ENCODE measurements at places on chromosomes 7 and 10.

DNA sequence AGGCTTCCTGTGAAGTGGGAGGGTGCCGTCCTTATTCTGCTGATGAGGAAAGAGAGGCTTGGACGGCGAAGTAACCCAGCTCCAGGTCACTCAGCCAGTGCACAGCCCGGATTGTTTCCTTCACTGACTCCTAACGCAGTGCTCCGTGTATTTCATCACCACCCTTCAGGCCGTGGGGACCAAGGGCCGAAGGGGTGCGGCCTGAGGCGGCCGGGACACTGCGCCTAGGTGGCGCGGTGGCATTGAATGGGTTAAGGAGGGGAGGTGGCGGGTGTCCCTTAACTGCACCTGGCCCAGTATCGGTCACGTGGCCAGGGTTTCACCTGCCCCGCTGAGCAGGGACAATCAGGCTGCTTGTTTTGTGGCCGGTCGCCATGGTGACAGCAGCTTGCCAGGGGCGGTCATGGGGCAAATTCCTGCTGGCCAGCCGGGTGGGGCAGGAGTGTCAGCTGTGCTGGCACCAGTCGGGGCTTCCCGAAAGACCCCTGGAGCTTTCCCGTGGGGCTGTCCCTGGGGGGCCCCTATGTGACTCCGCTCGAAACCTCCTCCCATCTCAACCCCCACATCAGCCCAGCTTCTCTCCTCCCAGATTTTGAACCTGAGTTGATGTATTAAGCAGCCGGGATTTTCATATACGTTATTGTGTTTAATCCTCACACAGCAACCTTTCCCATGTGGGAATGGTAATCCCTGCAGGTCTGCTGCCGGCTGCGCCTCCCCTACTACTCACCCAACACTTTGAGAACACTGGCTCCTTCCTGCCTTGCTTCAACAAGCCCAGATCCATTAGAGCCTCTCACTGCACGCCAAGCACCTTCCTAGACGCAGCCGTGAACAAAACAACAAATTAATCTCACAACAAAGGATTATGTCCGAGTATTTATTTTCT lies 4.4 kb upstream of the ABHD11 start:
- no peak for DNase-seq

DNA sequence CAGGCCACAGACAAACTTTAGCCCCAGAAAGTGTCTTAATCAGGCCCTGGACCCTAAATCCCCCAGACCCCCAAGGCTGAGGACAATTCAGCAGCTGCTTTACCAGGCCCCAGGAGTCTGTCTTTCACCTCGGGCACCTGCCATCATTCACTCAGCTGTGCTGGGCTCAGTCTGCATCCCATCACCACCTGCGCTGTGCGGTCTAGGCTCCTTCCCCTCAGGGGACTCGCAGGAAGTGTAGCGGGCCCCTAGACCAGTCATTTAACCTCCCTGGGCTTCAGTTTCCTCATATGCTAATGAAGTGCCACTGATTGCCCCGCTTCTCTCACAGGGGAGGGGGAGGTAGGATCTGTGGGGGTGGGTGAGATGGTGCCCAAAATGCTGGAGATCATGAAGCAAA lies 76.4 kb upstream of the ZMIZ1 start:
- DNase-seq: peak; percentile 11

GRCh38 chr10:21173802-21174714 lies 276.9 kb upstream of the NEBL start:
- DNase-seq: no peak

GRCh38 chr10:48804740-48805182 lies 120.1 kb downstream of the WDFY4 start:
- DNase-seq: no peak

DNA sequence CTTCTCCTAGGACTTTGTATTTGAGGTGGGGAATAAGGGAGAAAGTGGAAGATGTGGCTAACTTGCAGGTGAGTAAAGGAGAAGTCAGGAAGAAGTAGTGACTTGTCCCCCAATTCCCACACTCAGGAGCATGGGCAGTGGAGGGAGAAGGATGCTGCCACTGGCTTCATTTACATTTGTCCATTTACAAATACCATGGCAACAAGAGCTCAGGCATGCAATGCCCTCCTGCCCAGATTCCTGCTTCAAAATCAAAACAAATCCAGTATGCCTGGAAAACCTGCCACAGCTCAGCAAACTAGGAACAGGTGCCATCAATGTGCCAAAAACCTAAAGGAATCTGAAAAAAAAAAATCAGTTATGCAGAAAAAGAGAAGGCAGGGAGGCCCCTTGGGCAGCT lies 139.9 kb downstream of the KCNMA1 start:
- no peak for DNase-seq

GRCh38 chr10:93180482-93180931 lies 106.8 kb downstream of the CYP26A1 start:
- no peak for DNase-seq

GRCh38 chr7:15439853-15440252 lies 122.0 kb downstream of the AGMO start:
- DNase-seq: no peak

DNA sequence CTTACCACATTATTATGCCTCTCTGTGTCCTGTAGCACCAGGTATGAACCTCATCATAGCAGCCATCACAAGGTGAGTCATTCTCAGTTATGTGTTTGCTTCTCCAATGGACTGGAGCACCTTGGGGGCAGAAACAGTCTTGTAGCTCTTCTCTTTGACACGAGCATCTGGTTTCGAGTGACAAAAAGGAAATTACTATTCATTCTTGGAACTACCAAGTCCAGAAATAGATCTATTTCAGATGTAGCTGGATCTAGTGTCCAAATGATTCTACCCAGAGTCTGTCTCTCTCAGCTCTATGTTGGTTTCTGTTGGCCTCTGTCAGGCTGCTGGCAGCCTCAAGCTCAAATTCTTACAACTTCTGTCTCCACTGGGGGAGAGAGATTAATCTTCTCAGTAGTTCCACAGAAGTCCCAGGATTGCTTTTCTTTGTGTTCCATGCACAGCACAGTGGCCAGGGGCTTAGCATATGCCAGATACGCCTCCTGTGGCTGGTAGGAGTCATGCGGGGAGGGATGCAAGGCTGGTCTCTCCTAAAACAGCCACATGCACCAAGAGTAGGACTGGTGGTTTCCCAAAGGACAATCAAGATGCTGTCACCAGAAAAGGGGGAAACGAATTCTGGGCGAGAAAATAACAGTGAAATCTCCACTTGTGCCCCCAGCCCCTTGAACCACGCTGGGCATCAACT lies 37.2 kb upstream of the PAPSS2 start:
- no peak for DNase-seq
